ENCODE measurements at places on chromosomes 16 and 17. TPM values are rescaled to one million over a fixed set of nuclear protein-coding genes. Genes with fewer than 3 reads are reported as not detected.

DNA sequence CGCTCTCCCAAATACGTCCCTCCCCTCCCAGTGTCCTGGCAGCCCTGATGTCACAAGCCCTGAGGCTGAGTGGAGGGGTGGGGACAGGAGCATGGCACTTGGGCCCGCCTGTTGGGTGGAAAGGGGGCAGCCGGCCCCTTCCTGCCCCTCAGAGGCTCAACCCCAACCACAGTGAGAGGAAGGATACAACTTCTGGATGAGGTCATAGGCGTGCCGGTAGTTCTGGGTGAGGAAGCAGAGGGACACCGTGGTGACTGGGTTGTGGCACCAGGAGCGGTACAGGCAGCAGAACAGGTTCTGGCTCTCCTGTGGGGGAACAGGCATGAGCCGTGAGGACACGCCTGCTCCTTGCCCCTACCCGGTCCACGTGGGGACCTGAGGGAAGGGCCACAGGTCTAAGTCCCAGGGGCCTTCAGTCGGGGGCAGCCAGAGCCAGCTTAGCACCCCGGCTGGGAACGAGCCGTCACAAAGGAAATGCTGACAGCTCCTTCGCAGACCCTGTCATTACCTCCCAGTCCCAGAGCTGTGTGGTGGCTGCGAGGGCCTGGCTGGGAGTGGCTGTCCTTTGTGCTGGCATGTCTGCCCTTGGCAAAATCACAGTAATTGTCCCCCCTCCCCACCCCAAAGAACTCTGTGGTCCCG, 11.2 kb upstream of the MTSS2 start:
- no peaks in the 10 kb centered on the region for H3K36me3 ChIP-seq
- H3K27ac ChIP-seq, result 0 out of 2 replicates have a peak overlapping the region, but pooled peaks have one; percentile 23
- H3K4me3 ChIP-seq, result no peak overlapping the region
- no peaks in the 10 kb centered on the region for H3K27me3 ChIP-seq
- H3K4me1 ChIP-seq, result peaks cover 33% of the 10 kb centered on the region

DNA sequence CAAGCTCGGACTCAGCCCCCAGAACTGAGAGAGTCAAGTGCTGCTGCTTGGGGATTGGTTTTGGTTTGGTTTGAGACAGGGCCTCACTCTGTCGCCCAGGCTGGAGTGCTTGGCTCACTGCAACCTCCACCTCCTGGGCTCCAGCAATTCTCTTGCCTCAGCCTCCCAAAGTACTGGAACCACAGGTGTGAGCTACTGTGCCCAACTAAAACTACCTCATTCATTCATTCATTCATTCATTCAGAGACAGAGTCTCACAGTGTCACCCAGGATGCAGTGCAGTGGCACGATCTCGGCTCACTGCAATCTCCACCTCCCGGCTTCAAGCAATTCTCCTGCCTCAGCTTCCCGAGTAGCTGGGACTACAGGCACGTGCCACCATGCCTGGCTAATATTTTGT, 24.7 kb downstream of the UNKL start:
- no peaks in the 10 kb centered on the region for H3K27me3 ChIP-seq
- H3K4me3 ChIP-seq, result no peak overlapping the region
- H3K36me3 ChIP-seq, result no peaks in the 10 kb centered on the region
- H3K27ac ChIP-seq, result no peak overlapping the region

GRCh38 chr17:20120836-20121235, 111.7 kb downstream of the SPECC1 start:
- H3K4me3 ChIP-seq, result no peak overlapping the region
- H3K27me3 ChIP-seq, result no peaks in the 10 kb centered on the region
- DNase-seq, result no peak
- H3K4me1 ChIP-seq, result no peaks in the 10 kb centered on the region
- H3K27ac ChIP-seq, result no peak overlapping the region

DNA sequence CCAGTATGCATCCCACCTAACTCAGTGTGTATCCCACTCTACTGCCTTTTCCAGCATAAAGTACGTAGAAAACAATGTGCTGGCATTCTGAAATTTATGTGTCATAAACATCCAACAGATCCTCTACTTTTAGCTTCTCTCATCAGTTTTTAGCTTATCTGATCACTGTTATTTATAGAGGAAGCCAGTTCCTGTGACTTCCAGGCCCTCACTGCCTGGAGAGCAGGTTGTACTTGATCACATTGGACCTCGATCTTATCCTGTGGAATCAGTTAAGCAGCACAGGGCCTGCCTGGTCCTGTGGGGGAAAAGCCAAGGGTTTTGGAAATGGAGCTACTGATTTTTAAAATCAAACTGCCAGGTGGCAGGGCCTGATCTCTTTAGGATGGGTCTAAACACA, 30.8 kb downstream of the PRSS54 start:
- no peak for DNase-seq
- 0 out of 2 replicates have a peak, but pooled peaks cover 7% of the 10 kb centered on the region for H3K4me1 ChIP-seq
- H3K27ac ChIP-seq, result no peak overlapping the region
- H3K4me3 ChIP-seq, result no peak overlapping the region
- no peaks in the 10 kb centered on the region for H3K27me3 ChIP-seq
- H3K36me3 ChIP-seq, result no peaks in the 10 kb centered on the region

- no peaks in the 10 kb centered on the region for H3K4me1 ChIP-seq
- H3K27me3 ChIP-seq, result peaks cover 4% of the 10 kb centered on the region
- no peak overlapping the region for H3K4me3 ChIP-seq
- no peak for DNase-seq
Measured at GRCh38 chr17:74563358-74563757, 4.0 kb downstream of the CD300H start.

GRCh38 chr17:74072340-74072739, 131.1 kb upstream of the RPL38 start:
- peaks cover 12% of the 10 kb centered on the region for H3K27me3 ChIP-seq
- no peaks in the 10 kb centered on the region for H3K4me1 ChIP-seq
- no peak overlapping the region for H3K27ac ChIP-seq
- no peaks in the 10 kb centered on the region for H3K36me3 ChIP-seq
- no peak for DNase-seq

DNA sequence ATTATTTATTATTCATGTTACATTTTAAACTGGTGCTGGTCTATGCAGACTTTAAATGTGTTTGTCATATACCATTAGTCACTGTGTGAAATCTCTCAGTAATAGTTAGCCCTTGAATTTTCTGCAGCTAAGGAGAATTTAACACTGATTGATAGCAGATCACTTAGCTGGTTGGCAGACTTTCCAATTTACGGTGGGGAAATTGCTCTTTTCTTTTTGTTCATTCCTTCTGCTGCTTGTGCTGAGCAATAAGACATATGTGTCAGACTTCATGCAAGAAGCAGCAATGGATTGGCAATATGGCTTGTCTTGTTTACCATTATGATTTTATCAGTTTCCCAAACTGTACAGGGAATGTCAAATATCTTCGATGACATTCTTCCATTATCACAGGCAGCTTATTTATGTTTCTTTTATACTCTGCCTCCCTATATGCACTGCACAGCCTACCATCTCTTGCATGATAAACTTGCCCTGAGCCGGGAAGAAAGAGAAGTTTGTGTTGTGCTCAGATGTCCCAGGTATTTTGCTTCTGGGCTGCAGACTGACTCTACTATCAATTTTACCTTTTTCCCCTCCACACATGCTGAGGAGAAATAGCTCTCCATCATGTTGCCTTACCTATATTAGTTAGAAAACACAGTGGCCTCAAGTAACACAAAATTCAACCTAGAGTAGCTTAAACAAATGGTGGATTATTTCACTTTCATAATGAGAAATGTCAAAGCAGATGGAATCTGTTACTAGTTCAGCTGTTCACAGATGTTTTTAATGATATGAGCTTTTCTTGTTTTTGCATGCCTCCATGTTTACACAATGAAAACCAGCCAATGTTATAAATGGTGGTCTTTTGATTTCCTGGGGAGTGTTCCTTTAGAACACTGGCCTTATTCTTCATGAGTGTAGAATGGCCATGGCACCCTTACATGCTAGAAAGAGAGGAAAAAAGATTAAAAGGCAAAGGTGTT, 968.1 kb upstream of the GOT2 start:
- H3K27me3 ChIP-seq, result no peaks in the 10 kb centered on the region
- H3K4me1 ChIP-seq, result no peaks in the 10 kb centered on the region
- no peaks in the 10 kb centered on the region for H3K36me3 ChIP-seq
- H3K4me3 ChIP-seq, result no peak overlapping the region
- DNase-seq, result no peak

DNA sequence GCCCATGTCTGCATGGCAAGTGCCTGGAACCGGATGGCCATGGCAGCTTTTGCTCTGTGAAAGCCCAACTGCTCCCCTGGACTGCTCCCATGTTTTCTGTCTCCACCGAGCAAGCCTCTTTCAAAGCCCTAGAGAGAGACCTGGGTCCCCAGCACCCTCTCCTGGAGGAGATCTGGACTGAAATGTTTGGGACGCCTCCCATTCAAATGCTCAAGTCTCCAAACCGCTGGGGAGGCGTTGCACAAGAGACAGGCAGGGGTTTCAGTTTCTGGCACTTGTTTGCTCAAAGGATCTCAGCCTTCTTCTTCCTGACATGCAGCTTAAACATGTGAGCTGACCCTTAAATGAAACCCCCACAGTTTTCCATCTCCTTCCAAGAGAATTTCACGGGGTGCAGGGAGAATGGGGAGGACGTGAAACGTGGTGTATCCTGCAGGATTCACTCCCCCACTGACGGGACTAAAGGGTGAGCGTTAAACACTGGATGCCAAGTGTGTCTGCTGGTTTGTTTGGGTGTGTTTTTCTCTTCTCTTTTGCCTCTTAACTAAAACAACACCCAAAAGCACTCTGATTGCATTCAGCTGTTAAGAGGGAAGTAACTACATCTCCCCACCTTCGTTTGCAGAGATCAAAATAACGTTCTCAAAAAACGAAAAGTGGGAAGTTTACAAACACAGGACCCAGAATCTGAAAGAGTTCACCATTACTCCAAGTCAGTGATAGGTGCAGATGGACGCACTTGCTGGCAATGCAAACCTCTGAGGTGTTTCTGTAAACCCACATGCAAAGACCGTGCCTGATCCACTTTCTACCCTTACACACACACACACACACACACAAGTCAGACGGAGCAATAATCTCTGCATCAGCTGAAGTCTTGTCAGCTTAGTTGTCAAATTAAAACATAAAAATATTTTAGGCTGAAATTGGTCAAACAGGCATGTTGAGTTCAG, 256.9 kb downstream of the C16orf95 start:
- DNase-seq, result no peak
- H3K27ac ChIP-seq, result no peak overlapping the region
- H3K4me1 ChIP-seq, result no peaks in the 10 kb centered on the region

- no peak for DNase-seq
- no peak overlapping the region for H3K27ac ChIP-seq
- no peak overlapping the region for H3K4me3 ChIP-seq
- H3K4me1 ChIP-seq, result no peaks in the 10 kb centered on the region
Measured at GRCh38 chr17:2082003-2082781, 27.3 kb downstream of the HIC1 start.

DNA sequence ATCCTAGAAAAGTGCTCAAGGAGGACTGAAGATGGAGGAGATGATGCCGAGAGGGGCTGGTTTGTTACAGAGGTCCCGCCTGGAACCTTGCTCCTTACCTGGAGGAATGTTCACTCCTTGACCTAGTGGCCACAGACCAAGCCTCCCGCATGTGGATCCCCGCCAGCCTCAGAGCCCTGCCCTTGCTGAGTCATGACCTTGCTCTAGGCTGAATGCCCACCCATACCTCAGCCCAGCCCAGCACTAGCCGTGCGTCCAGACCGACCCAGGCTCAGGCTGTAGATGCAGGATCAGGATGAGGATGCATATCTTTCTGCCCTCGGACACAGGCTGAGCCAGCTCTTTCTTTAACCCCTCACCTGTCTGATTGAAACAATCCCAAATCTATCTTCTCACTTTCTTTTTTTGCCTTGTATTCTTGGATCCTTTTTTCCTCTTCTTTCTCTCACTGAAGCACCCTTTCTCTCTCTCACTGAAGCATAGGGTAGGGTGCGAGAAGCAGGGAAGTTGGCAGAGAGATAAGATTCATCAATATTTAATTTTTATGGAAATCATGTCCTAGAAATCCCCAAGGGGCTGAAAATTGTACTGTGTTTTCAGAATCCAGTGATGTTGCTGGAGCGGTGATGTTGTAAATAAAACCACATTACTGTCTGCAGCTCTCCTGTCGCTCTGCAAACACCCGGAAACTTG, 34.9 kb downstream of the WSCD1 start:
- H3K4me1 ChIP-seq, result no peaks in the 10 kb centered on the region
- no peak overlapping the region for H3K4me3 ChIP-seq
- DNase-seq, result no peak

The HEXIM2 gene
- total RNA-seq, result 4.5 TPM

The ASPHD1 gene
- total RNA-seq, result 87.0 TPM

The ARHGAP44 gene
- 0.80 TPM for total RNA-seq

The PNMT gene
- 2.4 TPM for total RNA-seq

Data from Panc1 (cell line).